CD4-positive, alpha-beta T cell treated with Interleukin-12 subunit alpha and Interleukin-12 subunit beta, for 1 hour (primary cell): ENCODE measurements at places on chromosomes 16 and 17.

DNA sequence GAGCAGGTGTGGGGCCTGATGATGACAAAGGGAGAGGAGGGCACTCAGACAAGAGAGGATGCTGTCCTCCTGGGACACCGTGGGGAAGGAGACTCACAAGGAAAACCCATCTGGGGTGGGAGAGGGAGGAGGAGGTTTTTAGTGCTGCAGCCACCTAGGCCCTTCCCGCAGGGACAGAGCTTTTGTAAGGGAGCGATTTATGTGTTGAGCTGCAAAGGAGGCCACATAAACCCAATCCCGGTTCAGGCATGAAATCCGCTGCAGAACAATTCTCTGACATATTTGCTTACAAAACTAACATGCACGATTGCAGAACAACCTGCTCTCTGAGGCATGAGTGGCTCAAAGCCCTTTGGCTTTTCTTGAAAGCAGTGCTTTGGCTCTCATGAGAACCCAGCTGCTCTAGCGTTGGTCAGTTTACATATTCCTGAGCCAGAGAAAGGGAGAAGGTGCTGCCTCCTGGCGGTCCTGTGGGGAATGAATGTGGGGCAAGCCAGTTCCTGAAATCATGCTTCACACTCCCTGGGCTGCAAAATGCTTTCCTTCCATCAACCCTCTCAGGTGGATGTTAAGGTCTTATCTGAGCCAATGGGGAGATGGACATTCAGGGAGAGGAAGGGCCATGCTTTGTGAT, 122.4 kb upstream of the NLRP1 start:
- DNase-seq: peak; percentile 59

DNA sequence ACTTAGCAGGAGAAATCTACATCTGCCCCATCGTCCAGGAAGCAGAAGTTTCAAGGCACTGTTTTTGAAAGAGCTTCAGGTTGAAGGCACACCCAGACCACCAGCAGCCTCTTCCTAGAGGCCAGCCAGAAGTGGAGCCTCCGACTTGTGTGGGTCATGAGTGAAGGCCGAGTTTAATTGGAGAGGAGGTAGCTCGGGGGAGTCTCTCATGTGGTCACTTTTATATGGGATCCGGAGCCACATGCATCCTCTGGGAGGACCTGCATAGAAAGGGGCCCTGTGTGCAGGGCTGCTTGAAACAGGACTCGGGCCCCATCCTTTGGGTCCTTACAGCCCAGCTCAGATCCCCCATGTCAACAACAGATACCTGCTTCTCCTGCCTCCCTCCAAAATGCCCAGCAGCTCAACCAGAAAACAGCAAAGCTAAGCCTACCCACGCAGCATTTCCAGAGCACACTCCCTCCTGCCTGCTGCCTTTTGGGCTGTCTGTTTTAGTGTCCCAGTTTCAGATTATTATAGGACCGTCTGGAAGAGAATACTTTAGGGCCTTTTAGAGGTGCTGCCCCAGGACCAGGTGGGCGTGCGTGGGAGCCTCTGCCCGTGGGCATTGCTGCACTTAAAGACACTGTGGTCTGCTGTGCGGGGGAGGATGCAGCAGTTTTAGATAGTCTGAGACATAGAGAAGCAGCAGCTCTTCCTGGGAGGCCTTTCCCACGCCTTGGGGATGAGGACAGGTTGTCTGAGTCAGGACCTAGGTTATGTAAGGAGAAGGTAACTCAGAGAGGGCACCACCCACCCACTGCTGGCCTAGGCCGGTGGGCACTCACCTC, 29.5 kb downstream of the MPRIP start:
- DNase-seq: no peak

- DNase-seq: no peak
Measured at GRCh38 chr16:19809121-19809635, 75.5 kb downstream of the GPRC5B start.

DNA sequence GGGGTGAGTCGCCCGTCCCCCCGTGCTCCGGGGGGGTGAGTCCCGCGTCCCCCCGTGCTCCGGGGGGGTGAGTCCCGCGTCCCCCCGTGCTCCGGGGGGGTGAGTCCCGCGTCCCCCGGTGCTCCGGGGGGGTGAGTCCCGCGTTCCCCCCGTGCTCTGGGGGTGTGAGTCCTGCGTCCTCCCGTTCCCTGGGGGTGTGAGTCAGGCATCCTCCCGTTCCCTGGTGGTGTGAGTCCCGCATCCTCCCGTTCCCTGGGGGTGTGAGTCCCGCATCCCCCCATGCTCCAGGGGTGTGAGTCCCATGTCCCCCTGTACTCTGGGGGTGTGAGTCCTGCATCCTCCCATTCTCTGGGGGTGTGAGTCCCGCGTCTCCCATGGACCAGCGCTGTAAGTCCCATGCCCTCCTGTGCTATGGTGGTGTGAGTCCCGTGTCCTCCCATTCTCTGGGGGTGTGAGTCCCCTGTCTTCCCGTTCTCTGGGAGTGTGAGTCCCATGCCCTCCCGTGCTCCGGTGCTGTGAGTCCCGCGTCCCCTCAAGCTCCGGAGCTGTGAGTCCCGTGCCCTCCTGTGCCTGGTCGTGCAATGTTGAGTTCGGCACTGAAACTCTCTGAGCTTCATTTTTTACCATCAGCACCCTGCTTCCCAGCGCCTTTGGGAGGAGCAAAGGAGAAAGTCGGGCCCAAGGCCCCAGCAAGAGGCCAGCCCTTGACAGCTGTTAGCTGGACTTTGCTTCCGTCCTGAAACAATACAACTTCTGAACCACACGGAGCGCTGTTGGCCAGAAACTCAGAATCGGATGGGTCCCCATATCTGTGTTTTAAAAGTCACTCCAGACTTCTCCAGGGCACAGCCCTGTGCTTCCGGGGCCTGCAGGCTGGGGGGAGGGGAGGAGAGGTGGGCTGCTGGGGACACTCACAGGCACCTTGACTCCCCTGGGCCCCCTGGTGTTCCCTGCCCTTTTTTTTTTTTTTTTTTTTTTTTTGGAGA, 11.5 kb upstream of the ZC3H18 start:
- DNase-seq: no peak

GRCh38 chr17:3647769-3648555, 11.4 kb downstream of the CTNS start:
- peak; percentile 28 for DNase-seq

DNA sequence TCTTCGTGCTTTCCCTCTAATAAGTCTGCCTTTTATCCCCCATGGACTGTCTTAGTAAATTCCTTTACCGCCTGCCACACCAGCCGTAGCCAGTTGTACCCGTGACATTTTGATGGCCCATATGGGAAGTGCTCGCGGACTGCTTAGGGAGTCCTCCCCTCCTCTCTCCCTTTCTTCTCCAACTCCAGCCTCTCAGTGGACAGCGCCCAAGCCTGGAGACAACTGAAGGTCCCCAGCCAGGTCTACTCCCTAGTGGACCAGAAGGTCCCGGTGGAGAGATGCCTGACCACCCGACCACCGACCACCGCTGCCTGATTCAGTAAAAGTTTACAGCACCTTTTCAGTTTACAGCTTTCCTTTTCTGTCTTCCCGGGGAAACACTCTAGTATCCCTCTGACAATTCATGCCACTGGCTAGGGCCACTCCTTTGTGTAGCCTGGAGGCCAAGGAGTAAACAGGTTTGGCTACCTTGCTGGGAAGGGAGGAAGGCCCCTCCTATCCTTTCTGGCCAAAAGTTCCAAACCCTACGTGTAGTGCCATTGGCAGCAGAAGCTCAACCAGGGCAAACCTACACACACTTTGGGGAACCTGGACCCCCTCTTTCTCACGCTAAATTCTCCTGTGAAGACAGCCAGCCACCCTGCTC, 18.0 kb downstream of the CTRB2 start:
- DNase-seq: no peak

DNA sequence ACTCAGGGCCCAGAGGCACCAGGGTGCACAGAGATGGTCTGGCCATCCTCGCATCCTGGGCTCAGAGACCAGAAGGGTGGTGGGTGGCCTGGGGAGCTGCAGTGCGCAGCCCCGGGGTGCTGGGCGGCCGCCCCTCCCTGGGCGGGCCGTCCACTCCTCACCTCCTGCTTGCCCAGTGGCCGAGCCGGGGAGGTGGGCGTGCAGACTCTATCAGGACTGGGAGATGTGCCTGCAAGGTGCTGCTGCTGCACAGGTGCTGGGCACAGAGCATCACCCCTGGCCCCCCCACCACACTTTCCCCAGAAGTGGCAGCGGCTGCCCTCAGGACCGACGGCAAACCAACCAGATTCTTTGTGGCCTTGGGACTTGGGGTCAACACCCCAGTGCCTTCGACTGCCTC, at the start of gene SCN4A:
Gene SCN4A, minus strand, starts transcription at position 123 of the 400 bp plus-strand sequence. Its CDS starts 77 bp downstream, at position 46.
- no peak for DNase-seq

DNA sequence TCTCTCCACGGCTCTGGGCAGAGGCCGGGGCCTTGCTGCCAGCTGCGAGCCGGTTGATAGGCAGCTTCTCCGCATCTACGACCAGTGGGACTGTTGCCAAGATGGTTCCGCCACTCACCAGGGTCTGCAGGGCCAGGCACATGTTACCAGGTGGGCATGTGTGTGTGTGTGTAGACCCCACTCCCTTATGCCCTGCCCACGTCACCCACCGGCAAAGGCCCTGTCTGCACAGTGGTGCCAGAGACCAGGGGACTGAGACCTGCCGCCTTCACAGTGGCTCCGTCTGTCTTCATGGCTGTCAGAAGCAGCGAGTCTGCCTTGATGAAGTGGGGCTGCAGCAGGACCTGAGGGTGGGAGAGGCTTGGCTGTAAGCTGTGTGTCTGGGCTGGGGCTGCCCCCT, 17.7 kb downstream of the SREBF1 start:
- DNase-seq: no peak

- no peak for DNase-seq
Measured at GRCh38 chr17:82463925-82464566, 5.5 kb downstream of the NARF start.

DNA sequence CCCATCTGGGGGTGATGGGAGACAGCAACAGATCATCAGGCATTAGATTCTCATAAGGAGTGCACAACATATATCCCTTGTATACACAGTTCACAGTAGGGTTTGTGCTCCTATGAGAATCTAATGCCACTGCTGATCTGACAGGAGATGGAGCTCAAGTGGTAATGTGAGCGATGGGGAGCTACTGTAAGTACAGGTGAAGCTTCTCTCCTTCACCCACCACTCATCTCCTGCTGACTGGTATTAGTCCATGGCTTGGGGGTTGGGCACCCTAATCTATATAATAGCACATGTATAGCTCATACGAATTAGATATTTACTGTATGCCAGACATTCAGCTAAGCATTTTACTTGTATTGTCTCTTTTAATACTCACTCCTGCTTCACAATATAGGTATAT, 101.7 kb downstream of the MAP2K6 start:
- no peak for DNase-seq

GRCh38 chr16:56823081-56823733, 41.8 kb upstream of the SLC12A3 start:
- DNase-seq: no peak

DNA sequence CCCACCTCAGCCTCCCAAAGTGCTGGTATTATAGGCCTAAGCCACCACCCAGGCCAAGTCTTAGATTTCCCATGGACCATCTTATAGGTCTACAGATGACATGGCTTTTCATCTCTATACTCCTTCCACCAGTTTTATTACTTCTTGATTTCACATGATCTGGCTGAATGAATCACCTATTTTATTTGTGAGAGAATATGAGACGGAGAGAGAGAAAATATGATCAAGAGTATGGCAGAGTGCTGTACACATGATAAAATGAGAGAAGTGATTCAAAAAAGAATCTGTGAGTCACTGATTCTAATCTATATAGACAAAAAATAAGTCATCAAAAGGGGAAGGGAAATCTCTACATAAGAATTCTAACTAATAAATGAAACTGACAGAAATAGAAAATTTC, 13.7 kb downstream of the ACSM1 start:
- DNase-seq: no peak

GRCh38 chr17:56982312-56982711, 4.4 kb downstream of the SCPEP1 start:
- DNase-seq: no peak

GRCh38 chr17:61757168-61757567, 106.2 kb downstream of the BRIP1 start:
- DNase-seq: no peak

- DNase-seq: no peak
Measured at GRCh38 chr17:75267411-75268232, 3.4 kb downstream of the MIF4GD start.

DNA sequence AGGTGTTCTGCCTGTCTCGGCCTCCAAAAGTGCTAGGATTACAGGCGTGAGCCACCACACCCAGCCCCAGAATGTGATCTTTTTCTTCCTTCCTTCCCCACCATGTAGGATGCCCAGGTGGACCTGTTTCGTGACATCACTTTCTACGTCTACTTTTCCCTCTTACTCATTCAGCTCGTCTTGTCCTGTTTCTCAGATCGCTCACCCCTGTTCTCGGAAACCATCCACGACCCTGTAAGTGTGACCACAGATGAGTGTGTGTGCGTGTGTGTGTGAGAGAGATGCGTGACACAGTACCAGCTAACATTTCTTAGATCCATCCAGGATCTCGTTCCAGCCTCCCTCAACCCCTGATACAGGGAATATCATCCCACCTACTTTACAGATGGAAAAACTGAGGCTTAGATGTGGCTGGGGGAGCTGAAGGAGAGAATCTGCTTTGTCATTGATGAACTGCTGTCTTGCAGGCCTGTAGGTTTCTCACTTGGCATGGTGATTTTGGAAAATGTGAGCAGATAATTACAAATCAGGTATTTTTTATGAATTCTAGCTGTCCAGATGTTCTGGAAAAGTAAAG, 67.1 kb downstream of the ABCC1 start:
- no peak for DNase-seq

DNA sequence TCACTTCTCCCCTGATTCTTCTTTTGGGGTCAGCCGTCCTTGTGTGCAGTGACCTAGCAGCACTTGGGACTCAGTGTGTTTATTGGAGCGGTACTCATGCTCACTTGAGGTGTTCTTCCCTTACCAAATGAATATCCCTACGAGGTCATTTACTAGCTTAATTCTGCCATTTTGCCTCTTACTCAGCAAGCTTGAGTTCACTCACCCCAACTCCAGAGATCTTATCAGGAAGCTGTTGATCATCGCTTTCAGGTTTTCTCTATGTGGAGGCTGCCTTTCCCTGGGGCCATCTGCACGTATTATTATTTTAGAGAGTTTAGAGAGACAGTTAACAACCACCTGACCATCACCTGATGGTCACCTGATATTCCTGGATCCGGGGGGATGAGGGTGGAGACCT, 1466.0 kb upstream of the GOT2 start:
- DNase-seq: no peak

GRCh38 chr17:59963738-59964481, 630 bp downstream of the RNFT1 start:
- peak; percentile 54 for DNase-seq
